Peyer's patch (tissue), 4 donors: ENCODE measurements at places on chromosomes 7 and 10.

GRCh38 chr10:35079763-35080162, 10.4 kb downstream of the CUL2 start:
- no peak for DNase-seq
- H3K4me3 ChIP-seq = no peak overlapping the region
- no peaks in the 10 kb centered on the region for H3K4me1 ChIP-seq
- H3K36me3 ChIP-seq = peaks cover 19% of the 10 kb centered on the region

GRCh38 chr7:93375603-93376002, 143.4 kb downstream of the VPS50 start:
- H3K27me3 ChIP-seq = no peaks in the 10 kb centered on the region
- no peak overlapping the region for H3K27ac ChIP-seq
- DNase-seq = no peak
- H3K36me3 ChIP-seq = no peaks in the 10 kb centered on the region

DNA sequence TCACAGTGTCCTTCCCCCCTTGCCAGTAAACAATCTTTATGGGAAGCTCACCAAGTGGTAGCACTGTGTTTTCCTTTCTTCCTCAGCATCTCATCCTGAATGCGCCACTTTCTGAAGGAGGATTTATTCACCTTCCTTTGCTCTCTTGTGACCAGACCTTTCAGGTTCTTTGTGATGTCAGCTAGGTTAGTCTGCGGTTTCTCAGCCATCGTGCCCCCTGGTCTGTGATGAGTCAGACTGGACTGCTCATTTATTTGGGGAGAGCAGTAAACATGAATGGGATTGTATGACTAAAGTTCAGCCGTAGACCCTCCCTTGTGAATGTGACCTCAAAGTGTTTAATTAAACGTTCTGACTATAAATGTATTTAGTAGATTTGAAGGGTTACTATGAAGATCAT, 235.1 kb upstream of the CELF2 start:
- H3K4me3 ChIP-seq = no peak overlapping the region
- H3K4me1 ChIP-seq = no peaks in the 10 kb centered on the region
- no peaks in the 10 kb centered on the region for H3K36me3 ChIP-seq

DNA sequence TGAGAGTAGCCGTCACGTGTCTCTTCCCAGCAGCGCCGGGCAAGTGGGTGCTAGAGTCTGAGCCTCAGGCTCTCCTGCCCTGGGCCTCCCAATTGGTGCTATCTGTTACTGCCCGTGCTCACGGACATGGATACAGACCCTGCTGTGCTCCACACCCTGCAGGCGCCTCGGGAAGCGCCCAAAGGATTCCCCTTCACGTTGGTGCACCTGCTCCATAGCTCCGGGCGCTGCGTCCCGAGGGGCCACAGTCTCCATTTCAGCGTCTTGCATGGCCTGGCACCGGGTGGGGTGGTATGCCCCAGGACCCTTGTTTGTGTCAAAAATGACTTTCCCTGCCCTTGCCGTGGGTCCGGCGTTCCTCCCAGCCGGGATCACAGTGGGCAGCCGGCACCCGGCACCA, 13.8 kb upstream of the ZNF212 start:
- H3K27me3 ChIP-seq = no peaks in the 10 kb centered on the region
- H3K4me3 ChIP-seq = no peak overlapping the region
- H3K36me3 ChIP-seq = peaks cover 49% of the 10 kb centered on the region
- H3K4me1 ChIP-seq = no peaks in the 10 kb centered on the region
- DNase-seq = no peak

DNA sequence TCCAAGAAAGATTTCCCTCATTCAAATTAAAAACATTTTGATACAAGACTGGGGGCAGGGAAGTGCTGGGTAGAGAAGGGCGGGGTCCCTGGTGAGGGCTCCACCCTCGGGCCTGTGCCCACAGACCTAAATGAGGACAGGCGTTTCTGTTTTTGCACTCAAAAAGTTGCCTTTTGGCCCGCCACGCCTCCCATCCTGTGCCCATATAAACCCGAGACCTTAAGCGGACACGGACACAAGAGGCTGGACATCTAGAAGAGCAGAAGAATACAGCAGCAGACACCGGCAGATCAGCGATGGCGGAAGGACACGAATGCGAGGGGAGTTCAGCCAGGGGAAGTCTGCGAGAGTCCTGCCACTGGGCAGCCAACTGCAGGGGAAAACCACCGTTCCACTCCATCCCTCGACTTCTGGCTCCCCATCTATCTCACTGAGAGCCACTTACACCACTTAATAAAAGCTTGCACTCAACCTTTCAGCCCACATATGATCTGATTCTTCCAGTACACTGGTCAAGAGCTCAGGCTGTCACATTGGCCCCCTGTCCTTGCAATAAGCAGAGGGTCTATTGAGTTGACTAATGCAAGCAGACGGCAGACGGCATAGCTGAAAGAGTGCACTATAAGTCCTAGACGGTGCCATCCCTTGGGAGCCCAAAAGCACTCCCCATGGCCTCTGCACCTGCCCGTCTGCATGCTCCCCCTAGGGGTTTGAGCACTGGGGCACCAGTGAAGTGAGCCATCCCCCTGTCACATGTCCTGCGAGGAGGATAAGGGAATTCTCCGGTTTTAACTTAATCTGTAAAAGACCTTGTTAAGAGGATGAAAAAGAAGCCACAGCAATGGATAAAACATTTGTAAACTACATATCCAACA, 181.8 kb upstream of the PRSS1 start:
- H3K4me3 ChIP-seq = no peak overlapping the region
- H3K27ac ChIP-seq = no peak overlapping the region
- H3K27me3 ChIP-seq = no peaks in the 10 kb centered on the region
- no peaks in the 10 kb centered on the region for H3K4me1 ChIP-seq
- no peak for DNase-seq

DNA sequence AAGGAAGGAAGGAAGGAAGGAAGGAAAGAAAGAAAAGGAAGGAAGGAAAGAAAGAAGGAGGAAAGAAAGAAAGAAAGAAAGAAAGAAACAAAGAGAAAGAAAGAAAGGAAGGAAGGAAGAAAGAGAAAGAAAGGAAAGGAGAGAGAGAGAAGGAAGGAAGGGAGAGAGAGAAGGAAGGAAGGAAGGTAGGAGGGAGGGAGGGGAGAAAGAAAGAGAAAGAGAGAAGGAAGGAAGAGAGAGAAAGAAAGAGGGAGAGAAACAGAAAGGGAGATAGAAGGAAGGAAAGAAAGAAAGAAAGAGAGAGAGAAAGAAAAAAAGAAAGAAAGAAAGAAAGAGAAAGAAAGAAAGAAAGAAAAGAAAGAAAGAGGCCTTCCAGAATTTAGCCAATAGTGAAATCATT, 204.9 kb downstream of the DGKB start:
- no peak overlapping the region for H3K27ac ChIP-seq
- DNase-seq = no peak
- no peaks in the 10 kb centered on the region for H3K4me1 ChIP-seq
- no peaks in the 10 kb centered on the region for H3K36me3 ChIP-seq
- H3K27me3 ChIP-seq = no peaks in the 10 kb centered on the region
- no peak overlapping the region for H3K4me3 ChIP-seq

DNA sequence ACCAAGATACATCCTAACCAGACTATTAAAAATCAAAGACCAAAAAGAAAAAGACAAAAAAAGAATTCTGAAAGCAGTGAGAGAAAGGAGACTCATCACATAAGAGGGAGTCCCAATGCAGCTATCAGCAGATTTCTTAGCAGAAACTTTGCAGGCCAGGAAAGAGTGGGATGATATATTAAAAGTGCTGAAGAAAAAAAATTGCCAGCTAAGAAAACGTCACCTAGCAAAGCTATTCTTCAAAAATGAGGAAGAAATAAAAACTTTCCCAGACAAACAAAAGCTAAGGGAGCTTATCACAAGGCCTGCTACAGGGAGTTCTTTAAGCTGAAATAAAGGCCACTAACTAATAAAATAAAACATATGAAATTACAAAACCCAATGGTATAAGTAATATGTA, 40.5 kb upstream of the CDK6 start:
- no peak overlapping the region for H3K4me3 ChIP-seq
- no peaks in the 10 kb centered on the region for H3K27me3 ChIP-seq
- H3K4me1 ChIP-seq = no peaks in the 10 kb centered on the region
- DNase-seq = no peak

- H3K4me3 ChIP-seq = peak overlapping the region; percentile 17
- DNase-seq = no peak
- no peaks in the 10 kb centered on the region for H3K4me1 ChIP-seq
Measured at GRCh38 chr7:43782768-43783555, 24.5 kb downstream of the BLVRA start.

- no peaks in the 10 kb centered on the region for H3K27me3 ChIP-seq
- H3K4me3 ChIP-seq = no peak overlapping the region
- no peaks in the 10 kb centered on the region for H3K36me3 ChIP-seq
- no peak for DNase-seq
- peak overlapping the region; percentile 86 for H3K27ac ChIP-seq
- H3K4me1 ChIP-seq = no peaks in the 10 kb centered on the region
Measured at GRCh38 chr10:73866621-73867020, 7.7 kb downstream of the CAMK2G start.

DNA sequence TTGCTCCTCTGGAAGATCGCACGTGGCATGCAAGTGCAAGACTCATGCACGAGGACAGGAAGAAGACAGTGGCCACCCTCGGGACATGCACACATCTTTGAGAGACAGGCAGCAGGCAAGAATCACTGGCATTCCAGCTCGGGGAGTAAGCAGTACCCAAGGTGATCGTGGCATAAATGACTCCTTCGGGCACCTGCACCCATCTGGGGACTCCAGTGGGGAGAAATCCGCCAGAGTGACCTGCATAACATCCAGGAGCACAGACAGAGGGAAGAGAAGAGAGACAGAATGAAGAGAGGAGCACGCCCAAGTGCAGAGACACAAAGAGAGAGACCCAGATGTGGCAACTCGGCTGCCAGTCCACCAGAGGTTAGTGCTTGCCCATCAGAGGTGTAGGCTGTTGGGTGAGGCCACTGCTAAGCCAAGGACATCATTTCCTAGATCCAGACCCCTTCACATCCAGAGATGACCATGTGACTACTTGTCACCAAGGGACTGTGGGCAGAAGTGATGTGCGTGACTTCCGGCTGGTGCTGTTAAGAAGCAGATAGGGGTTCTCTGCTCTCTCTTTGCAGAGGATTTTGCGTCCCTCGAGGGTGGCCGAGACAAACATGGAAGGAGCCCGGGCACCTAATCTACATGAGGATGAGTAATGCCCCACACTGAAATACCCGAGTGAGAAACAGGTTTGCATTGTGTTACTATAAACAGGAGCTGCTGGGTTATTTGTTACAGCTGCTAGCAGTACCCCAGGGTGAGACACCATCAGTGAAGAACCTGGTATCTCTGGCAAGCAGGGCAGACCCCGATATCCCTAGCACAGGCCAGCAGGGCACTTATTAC, 80.6 kb downstream of the VWA2 start:
- H3K36me3 ChIP-seq = no peaks in the 10 kb centered on the region
- H3K27me3 ChIP-seq = no peaks in the 10 kb centered on the region
- H3K4me3 ChIP-seq = no peak overlapping the region
- no peaks in the 10 kb centered on the region for H3K4me1 ChIP-seq
- no peak overlapping the region for H3K27ac ChIP-seq
- no peak for DNase-seq

- H3K27ac ChIP-seq = no peak overlapping the region
- DNase-seq = no peak
- H3K36me3 ChIP-seq = no peaks in the 10 kb centered on the region
Measured at GRCh38 chr7:132518102-132518838, 58.0 kb downstream of the PLXNA4 start.

GRCh38 chr10:68109331-68109730, at the start of gene MYPN:
Gene MYPN (plus strand): TSS chr10:68109488. CDS start chr10:68121439, 11,951 bp downstream.
- H3K27me3 ChIP-seq = no peaks in the 10 kb centered on the region
- no peaks in the 10 kb centered on the region for H3K4me1 ChIP-seq
- H3K4me3 ChIP-seq = no peak within 1 kb of the TSS
- H3K27ac ChIP-seq = no peak within 1 kb of the TSS

GRCh38 chr7:84017651-84018050, 176.9 kb downstream of the SEMA3A start:
- H3K27me3 ChIP-seq = no peaks in the 10 kb centered on the region
- H3K4me1 ChIP-seq = no peaks in the 10 kb centered on the region
- DNase-seq = no peak
- H3K36me3 ChIP-seq = no peaks in the 10 kb centered on the region
- no peak overlapping the region for H3K27ac ChIP-seq
- H3K4me3 ChIP-seq = no peak overlapping the region

DNA sequence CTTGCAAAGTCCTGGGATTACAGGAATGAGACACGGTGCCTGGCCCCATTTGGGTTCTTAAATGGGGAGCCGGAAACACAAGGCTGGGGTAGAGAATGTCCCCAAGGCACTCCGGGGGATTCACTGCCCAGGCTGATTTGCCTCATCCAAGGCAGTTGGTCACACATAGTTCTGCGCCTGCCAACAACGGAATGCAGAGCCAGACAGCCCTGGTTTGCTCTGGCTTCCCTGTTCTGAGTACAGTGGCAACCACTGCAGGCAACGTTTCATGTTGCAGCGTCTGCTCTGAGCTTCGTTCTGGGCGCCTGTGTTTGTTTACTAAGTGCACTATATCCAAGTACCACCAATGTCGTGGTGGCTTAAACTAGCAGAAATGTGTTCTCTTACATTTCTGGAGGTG, 61.7 kb upstream of the C1QL3 start:
- no peaks in the 10 kb centered on the region for H3K4me1 ChIP-seq
- H3K36me3 ChIP-seq = no peaks in the 10 kb centered on the region
- no peak for DNase-seq
- no peak overlapping the region for H3K27ac ChIP-seq

DNA sequence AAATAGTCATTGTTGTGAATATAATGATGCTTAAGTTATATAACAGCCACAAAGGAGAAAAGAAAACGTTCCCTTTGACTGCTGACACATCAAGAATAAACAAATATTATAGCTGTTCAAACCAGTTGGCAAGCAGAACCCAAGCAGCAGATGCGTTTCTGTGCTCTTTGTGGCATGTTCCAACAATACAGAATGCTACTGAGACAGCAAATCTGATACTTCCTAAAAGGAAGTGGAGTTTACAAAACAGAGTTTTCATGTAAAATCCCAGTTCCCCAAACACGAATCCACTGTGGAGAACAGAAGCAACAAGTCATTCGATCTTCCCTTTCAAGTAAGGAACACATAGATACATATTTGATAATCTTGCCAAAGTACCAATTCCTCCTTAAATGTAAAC, 170.9 kb upstream of the ASAH2 start:
- no peaks in the 10 kb centered on the region for H3K27me3 ChIP-seq
- H3K4me3 ChIP-seq = no peak overlapping the region
- no peaks in the 10 kb centered on the region for H3K36me3 ChIP-seq
- no peak overlapping the region for H3K27ac ChIP-seq
- DNase-seq = no peak

DNA sequence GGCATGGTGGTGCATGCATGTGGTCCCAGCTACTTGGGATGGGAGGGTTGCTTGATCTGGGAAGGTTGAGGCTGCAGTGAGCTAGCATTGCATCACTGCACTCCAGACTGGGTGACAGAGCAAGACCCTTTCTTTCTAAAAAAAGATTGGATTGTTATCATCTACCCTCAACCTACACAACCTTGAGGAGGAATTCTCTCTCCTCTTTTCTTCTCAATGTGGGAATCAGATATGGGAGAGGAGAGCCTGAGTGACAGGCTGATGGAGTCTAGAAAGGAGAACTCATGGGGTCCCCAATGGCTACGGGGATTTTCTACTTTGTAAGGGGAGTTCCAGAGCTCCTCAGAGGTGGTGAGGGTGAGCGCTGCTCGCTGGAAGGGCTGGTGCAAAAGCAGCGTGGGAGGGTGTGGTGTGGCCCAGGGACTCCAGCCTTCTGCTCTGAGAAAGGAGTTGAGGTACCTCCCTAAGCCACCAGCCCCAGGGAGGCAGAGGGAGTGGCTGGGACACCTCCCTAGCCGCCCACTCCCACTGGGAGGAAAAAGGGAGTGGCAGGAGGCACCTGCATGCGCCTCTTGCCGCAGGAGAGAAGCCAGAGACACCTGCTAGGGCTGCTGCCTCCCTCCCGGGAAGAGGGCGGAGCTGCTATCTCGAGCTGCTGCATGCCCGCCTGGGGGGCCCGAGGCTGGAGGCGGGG, 48.4 kb downstream of the GATA3 start:
- no peaks in the 10 kb centered on the region for H3K36me3 ChIP-seq
- no peaks in the 10 kb centered on the region for H3K4me1 ChIP-seq
- H3K27me3 ChIP-seq = no peaks in the 10 kb centered on the region
- H3K27ac ChIP-seq = no peak overlapping the region
- no peak overlapping the region for H3K4me3 ChIP-seq
